ENCODE measurements at places on chromosomes 5 and 9.

GRCh38 chr5:6403416-6403815 lies 25.1 kb upstream of the MED10 start:
- peak; percentile 7 for DNase-seq

DNA sequence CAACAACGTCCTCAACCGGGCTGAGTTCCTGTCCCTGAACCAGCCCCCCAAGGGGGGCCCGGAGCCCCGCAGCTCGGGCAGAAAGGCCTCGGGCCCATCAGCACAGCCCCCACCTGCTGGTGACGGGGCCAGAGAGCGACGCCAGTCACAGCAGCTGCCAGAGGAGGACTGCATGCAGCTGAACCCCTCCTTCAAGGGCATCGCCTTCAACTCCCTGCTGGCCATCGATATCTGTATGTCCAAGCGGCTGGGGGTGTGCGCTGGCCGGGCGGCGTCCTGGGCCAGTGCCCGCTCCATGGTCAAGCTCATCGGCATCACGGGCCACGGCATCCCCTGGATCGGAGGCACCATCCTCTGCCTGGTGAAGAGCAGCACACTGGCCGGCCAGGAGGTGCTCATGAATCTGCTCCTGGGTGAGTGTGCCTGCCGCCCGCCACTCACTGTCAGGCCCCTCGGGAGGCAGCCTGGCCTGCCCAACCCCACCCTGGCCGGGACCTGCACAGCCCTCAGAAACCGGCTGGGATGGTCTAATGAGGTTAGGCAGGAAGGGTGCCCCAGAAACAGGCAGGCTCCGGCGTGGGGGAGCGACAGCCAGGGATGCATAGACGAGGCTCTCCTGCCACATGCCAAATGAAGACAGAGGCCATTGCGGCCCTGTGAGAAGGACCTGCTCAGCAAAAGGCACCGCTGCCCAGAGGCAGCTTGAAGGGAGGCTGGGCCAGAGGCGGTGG lies 678 bp downstream of the PLPP7 start:
- DNase-seq: no peak

- no peak for DNase-seq
These were observed 33.0 kb downstream of the FKBP15 start for GRCh38 chr9:113187929-113188595.

DNA sequence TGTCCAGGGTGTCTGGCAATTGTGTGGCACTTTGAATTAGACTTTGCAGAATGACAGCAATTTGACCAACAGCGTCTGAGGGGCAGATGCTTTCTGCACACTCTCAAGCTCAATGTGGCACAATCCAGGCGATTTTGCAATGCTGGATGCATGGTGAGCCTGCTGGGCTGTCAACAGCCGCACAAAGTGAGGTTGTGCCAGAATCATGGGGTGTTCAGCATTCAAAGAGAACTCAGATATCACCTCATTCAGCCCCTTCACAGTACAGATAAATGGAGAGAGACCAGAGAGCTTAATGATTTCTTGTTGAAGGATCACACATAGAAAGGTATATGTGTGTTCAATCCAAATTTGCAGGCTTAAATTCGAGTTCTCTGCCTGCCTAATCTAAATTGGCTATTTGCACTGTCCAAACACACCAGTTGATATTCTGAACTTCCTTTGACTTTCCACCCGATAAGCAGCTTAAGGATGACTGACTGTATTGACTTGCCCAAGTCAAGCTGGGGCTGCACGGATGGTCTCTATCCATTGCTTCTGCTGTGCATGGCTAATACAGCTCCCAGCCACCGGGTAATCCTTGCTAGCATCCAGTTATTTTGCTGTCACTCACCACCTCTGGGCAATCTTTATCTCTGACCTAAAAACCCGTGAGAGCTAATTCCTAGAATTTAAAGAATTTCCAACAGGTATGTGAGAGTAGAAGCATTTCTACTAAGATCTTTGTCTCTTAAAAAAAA lies 157.9 kb upstream of the TAS2R1 start:
- no peak for DNase-seq

- DNase-seq: no peak
These were observed 145.5 kb upstream of the PCA3 start for GRCh38 chr9:76618762-76619161.

DNA sequence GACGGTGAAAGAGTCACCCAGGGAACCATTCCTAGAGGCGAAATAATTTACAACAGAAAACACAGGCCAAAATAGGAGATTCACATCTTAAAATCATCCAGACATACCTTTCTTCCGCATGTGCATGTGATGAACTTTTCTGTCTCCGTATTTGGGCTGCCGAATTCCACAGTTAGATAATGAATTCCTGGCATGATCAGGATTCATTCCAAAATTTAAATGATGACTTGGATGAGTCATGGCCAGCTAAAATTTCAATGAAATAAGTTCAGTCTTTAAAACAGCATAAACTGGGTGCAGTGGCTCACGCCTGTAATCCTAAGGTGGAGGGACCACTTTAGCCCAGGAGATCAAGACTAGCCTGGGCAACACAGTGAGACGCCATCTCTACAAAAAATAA lies 82.7 kb downstream of the DROSHA start:
- DNase-seq: no peak

- DNase-seq: no peak
These were observed 29.8 kb downstream of the WDR36 start for GRCh38 chr5:111121926-111122325.

DNA sequence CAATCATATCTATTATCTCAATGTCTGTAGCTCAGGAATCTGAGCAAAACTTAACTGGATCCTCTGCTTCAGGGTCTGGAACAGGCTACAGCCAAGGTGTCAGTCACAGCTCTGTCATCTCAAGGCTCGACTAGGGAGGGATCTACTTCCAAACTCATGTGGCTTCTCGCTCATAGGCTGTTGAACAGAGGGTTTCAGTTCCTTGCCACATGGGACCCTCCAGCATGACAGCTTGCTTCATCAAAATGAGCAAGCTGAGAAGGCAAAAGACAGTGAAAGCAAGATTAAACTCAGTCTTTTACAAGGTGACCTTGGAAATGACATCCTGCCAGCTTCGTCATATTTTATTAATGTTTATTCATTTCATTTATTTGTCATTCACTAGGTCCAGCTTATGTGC lies 111.7 kb downstream of the GADD45G start:
- DNase-seq: no peak

GRCh38 chr5:132423438-132423898 lies 54.0 kb downstream of the SLC22A5 start:
- DNase-seq: no peak

- DNase-seq: no peak
These were observed 95.8 kb upstream of the DAP start for GRCh38 chr5:10856683-10857337.

GRCh38 chr5:96756985-96757384 lies 50.8 kb downstream of the ERAP1 start:
- no peak for DNase-seq

- no peak for DNase-seq
These were observed 19.6 kb downstream of the ZNF131 start for GRCh38 chr5:43140286-43140685.

- DNase-seq: no peak
These were observed 138.3 kb downstream of the GPBP1 start for GRCh38 chr5:57311921-57312735.

- peak; percentile 69 for DNase-seq
These were observed 2.1 kb upstream of the ANXA2R start for GRCh38 chr5:43042176-43042625.

- DNase-seq: no peak
These were observed 51.2 kb upstream of the RPS23 start for GRCh38 chr5:82329393-82329792.

DNA sequence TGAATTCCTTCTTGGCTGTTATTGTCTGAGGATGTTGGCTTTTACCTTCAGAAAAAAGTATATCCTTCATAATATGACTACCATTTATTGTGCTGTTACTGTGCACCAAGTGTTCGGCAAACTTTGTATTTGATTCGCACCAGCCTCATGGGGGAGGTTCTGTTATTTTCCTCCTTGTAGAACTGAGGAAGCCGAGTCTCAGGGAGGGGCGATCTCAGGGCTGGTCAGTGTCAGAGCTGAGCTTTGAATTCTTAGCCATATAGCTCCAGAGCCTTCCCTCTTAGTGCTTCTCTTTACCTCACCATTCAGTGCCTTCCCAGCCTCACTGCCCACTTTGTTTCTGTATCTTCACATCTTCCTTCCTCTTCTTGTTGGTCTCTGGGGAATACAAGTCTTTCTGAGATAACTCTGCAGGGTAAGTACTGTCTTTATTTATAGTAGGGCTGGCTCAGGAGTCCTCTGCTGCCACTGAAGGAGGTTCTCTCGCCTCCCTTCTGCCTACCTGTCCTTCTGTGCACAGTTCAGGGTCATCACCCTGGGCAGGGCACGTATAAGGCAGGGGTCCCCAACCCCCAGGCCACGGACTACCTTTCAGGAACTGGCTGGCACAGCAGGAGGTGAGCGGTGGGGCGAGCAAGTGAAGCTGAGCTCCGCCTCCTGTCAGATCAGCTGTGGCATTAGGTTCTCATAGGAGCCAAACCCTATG lies 48.4 kb downstream of the GALNT10 start:
- DNase-seq: no peak

DNA sequence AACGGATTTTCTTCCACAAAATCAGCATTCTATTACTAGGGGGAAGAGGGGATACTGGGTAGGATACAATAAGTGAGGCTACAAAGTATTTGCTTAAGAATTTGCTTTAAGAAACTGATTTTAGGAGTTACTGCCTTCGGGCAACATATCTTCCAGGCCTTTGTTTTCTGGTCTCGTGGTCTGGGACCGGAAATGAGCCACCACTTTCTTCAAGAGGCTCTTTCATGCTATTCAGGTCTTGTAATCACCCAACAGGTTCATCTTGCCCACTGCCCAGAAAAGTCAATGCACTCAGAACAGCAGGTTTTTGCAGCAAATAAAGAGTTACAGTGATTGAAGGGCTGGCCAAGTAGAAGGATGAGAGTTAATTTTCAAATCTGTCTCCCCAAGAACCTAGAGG lies 6.6 kb upstream of the AOPEP start:
- no peak for DNase-seq

DNA sequence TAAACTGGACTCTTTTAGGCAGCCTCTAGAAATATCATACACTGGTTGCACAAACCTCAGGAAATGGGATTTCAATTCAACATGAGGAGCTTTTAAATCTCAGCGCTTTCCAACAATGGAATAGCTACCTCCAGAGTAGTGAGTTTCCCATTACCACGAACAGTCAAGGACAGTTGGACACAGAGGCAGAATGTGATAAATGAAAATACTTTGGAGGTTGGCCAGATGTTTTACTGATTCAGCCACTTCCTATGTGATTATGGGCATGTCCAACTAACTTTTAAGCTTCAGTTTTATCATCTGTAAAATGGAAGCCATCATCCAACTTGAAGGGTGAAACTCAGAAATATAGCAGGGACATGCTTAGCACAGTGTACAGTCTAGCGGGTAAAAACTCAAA lies 2.1 kb downstream of the FBXW2 start:
- no peak for DNase-seq

- DNase-seq: no peak
These were observed 2.9 kb downstream of the SMAD5 start for GRCh38 chr5:136135536-136135935.

- no peak for DNase-seq
These were observed 53.5 kb downstream of the SMIM23 start for GRCh38 chr5:171839112-171839511.

GRCh38 chr5:54091307-54092130 lies 218.9 kb downstream of the ARL15 start:
- DNase-seq: no peak

DNA sequence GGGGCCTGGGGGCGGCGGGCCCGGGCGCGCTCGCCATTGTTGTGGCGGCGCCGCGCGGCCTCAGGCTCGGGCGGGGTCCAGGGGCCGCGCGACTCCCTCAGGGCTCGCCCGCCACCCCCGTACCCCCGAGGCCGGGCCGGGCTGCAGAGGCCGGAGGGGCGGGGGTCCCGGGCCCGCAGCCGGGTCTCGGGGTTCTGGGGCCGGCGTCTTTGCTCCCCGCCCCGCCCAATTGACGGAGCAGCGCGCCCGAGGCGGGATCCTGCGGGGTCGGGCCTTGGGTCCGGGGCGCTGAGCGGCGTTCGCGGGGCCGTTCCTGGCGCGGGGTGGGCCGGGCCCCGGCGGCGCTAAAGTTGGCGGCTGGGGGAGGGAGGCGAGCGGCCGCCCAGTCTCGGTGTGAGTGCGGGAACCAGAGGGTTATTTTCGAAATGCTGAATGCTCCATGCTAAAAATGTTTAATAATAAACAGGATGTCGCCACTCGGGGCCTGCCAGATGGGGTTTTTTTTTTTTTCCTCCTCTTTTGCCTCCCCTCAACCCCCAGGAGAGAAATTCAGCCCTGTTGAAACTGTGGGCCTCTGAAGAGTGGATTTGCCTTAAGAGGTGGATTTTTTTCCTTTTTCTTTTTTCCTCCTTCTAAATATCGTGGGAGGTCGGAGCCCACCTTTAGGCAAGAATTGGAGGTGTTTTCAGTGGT lies 724 bp downstream of the PRRC2B start:
- DNase-seq: no peak

- DNase-seq: peak; percentile 90
These were observed 284.2 kb downstream of the SMARCA2 start for GRCh38 chr9:2299156-2299842.

- no peak for DNase-seq
These were observed 116.1 kb downstream of the DCP2 start for GRCh38 chr5:113092683-113093082.

- DNase-seq: no peak
These were observed 208.7 kb upstream of the DAP start for GRCh38 chr5:10969684-10970180.

- no peak for DNase-seq
These were observed 28.2 kb downstream of the NMUR2 start for GRCh38 chr5:152376886-152377285.

GRCh38 chr9:75914002-75914401 lies 23.5 kb downstream of the PCSK5 start:
- DNase-seq: no peak

Data from NCI-H2029 (cell line).